Activated CD8-positive, alpha-beta T cell treated with anti-CD3 and anti-CD28 coated beads for 36 hours (primary cell): ENCODE measurements at places on chromosomes 4 and X.
A peak's percentile ranks its signal among the peaks of the same experiment; 100 is the strongest.

- no peak for DNase-seq
Observed at GRCh38 chrX:7083021-7083420, 64.5 kb upstream of the STS start.

GRCh38 chr4:173835903-173836302, 305.9 kb upstream of the HAND2 start:
- no peak for DNase-seq

GRCh38 chrX:119870626-119871131, 854 bp downstream of the RNF113A start:
- DNase-seq, result peak; percentile 46

DNA sequence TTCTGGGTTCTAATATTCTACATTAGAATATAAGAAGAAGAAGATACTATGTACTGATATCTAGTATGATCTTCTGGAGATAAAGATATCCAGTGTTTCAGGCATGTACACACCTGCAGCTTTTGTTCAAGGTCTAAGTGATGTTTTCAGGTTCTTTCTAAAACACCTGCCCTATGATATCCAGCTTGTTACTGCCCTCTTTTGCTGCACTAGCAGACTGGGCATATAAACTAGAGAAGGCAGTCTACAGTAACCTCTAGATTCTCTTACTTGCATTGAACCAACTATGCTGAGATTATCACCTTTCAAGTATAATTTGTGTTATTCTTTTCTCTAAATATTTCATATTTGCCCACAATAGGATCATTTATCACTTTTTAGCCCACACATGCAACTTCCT, 1.9 kb upstream of the FRYL start:
- no peak for DNase-seq

- DNase-seq, result no peak
Observed at GRCh38 chr4:115292320-115293092, 179.1 kb upstream of the NDST4 start.
